ENCODE measurements at places on chromosomes 2 and 18.
A peak's percentile ranks its signal among the peaks of the same experiment; 100 is the strongest.

- DNase-seq = no peak
Measured at GRCh38 chr2:185526161-185526560, 212.4 kb upstream of the FSIP2 start.

DNA sequence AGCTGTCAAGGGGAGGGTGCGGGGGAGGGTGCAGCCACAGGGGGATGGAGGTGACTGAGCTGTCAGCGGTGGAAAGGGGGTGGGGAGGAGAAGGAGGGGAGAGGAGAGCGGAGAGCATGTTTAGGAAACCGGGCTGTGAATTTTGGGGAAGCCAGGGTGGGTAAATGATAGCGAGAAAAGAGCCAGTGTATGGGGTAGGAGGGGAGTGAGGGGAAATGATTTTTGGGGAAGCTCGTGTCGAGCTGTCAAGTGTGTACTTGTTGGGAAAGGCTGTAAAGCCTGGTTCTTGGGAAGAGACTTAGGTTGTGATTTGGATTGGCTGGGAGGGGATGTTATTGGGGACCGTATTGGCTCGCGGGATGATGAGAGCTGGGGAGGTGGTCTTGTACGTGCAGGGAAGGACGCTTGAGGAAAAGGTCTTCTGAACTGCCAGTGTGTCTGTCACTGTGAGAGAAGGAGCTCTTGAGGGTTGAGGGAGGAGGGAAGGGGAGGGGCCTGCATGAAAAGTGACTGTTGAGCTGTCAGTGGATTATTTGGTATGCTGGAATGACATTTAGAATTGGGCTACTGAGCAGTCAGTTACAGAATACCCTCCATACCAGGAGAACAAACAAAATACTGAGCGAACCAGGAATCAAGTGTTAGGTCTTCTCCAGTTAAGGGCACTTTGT, 1.0 kb downstream of the UBR3 start:
- peak; percentile 83 for DNase-seq

- DNase-seq = no peak
Measured at GRCh38 chr2:201881741-201882140, 75.4 kb downstream of the CDK15 start.

GRCh38 chr2:23330214-23330613, 54.8 kb upstream of the KLHL29 start:
- peak; percentile 20 for DNase-seq

DNA sequence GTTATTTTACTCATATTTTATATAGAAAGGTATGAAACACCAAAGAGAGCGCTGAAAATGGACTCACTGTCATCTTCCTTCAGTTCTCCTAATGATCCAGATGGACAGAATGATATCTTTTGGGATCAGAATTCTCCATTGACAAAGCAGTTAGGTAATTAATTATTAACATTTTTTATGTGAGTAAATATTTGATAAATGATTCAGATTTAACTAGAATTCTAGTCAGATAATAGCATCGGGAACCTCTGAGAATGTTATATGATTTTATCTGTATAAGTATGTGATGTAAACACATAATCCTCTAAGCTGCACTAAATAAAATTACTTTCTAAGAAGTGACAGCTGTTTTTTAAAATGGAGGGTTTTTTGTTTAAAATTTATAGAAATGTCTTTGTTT, 2.0 kb downstream of the ETAA1 start:
- no peak for DNase-seq

GRCh38 chr18:59743566-59743965, 46.3 kb upstream of the CCBE1 start:
- DNase-seq = no peak

DNA sequence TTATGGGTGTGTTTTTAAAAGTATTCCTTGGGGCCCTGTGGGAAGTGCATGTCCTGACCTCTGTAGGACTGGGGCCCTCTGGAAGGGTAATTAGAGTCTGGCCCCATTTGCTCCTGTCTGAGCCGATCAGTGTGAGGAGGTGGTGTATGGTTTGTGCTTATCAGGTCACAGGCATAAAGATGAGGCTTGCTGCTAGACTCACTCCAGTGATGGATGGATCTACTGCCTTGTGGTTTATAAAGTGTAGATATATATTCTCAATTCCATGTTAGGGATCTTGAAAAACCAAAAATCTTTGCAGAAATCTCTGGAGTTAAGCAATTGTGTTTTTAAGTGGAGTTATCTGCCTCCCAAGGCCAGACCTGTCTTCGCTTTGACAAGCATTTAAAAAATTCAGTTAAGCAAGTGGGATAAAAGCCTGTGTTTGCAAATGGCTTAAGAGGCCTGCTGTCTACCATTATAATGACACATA, 182.4 kb downstream of the PTPRM start:
- DNase-seq = no peak

DNA sequence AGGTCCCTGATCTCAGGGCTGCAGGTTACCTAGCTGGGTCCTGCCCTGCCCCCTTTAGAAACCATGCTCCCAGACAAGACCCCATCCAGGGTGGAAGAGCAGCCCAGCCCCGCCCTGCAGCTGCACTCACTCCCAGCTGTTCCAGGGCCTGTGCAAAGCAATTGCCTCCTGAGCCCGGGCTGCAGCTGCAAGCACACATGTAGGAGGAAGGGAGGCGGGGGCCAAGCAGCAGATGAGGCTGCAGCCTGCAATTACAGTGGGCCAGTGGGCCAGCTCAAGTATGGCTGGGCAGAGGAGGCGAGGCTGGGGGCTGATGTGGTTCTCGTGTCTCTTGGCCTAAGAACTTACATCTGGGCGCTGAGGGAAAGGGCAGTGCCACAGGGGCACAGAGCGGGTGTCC, 65.4 kb upstream of the TUBA3E start:
- no peak for DNase-seq

DNA sequence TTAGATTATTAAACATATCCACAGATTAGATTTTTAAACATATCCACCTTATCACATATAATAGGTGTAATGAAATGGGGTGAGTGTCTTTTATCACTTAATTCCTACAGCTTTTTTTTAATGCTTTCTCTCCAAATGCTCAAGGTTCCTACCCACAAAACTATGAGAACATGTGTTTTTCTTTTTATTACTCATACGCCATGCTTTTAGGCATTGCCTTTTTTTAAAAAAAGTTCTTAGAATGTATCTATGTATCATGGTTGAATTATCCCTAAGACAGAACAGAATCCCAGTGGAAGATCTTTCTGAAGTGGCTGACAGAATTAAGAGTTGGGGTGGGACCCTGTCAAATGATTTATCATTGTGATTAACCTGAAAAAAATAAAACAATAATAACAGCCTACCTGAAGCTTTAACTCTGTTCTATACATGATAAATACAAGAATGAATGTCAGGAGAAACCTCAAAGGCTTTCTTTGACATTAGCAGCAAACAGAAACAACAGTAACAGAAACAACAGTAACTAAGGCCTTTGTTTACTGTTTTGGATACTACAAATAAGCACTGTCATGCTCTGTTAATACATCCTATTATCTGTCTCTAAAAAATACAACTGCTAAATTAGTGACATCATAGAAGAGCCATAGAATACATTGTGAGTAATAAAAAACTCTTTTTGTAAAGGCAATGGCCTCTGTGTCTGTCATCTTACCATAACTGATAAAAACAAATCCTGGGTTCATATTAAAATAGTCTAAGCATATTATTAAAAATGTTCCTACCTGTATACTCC, 4.1 kb upstream of the ZNF397 start:
- peak; percentile 22 for DNase-seq

DNA sequence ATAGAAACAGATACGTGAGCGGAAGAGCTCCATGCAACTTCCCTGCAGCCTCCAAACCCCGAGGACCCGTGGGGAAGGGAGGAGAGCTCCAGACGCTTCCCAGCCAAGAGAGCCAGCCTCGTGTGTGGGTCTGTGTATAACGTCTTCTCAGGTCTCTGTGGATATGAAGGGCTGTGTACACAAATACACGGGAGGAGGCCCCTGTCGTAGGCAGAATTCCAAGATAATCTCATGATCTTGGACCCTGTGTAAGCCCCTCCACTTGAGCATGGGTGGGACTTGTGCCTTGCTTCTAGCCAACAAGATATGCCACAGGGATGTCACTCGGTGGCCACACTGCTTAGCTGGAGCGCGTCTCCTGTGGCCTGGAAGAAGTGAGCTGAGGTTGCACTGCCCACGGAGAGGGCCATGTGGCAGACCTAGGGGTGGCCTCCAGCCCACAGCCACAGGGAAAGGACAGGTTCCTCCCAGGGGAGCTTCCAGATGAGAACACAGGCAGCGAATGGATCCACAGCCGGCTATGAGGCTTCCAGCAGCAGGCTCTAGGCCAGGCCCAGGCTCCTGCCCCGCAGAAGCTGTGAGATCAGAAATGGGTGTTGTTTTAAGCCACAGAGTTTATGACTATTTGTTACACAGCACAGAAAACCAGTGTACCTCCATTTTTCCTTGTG, 15.6 kb upstream of the KLF11 start:
- no peak for DNase-seq

DNA sequence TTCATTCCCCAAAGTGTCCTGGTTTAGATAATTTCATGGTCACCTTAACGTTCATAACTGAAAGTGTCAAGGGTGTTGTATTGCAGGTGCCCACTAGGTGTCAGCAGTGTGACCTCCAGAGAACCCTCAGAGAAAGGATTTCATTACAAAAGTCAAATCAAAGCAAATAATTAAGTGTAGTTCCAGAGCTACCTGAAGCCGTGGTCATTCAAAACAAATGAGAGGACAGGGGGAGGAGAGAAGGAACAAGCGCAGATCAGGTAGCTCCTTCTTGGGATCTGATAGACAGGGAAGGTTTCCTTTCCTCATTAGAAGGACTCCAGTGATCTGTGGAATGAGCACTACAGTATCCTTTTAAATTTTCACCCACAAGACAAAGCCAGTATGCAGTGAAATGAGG, at the start of gene SLC9A4:
Gene SLC9A4, plus strand, starts transcription at position 207 of the 400 bp plus-strand sequence. CDS start 534 bp downstream, outside the sequence.
- peak; percentile 54 for DNase-seq

GRCh38 chr2:136444323-136444722, 321.0 kb upstream of the THSD7B start:
- no peak for DNase-seq

GRCh38 chr2:105490204-105490603, 91.4 kb upstream of the FHL2 start:
- DNase-seq = no peak

DNA sequence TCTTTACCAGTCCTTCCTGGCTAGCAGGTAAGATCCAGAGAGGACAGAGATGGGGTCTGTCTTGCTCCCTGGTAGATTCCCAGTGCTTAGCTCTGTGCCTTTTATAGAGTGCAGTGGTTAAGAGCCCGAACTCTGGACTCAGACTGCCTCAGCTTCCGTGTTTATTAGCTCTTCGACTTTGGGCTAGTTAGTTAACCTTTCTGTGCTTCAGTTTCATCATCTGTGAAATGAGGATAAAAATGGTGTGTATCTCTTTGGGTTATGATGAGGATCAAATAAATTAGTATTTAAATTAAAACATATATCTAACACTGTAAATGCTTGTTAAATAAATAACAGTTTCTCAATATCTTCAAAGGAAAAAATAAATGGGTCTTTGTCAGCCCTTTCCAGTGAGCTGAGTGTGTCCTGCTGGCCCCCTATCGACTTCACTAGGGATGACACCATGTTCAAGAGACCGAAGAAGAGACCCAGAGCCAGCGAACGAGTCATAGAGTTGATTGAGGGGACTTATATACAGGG, 38.2 kb downstream of the CERS6 start:
- peak; percentile 38 for DNase-seq

- peak; percentile 39 for DNase-seq
Measured at GRCh38 chr18:76528477-76529432, 33.7 kb upstream of the ZNF516 start.

DNA sequence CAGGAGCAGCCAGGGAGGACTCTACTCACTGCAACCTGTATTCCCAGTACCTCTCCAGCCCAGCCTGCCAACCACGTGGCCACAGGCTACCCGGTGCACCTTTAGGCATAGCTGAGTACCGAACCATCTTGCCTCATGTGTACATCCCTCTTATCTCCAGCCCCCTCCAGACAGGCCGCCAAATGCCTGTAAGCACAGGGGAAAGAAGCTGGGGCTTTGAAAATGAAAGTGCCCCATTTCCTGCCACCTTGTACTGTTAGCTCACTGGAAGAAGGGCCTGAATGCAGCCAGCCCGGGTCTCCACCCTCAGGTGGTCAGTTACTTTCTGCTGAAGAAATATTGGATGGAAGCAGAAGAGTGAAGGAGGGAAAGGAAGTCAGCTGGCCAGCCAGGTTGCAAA, 27.2 kb upstream of the RFX8 start:
- DNase-seq = no peak

- no peak for DNase-seq
Measured at GRCh38 chr2:96552315-96553175, 16.0 kb downstream of the ARID5A start.

DNA sequence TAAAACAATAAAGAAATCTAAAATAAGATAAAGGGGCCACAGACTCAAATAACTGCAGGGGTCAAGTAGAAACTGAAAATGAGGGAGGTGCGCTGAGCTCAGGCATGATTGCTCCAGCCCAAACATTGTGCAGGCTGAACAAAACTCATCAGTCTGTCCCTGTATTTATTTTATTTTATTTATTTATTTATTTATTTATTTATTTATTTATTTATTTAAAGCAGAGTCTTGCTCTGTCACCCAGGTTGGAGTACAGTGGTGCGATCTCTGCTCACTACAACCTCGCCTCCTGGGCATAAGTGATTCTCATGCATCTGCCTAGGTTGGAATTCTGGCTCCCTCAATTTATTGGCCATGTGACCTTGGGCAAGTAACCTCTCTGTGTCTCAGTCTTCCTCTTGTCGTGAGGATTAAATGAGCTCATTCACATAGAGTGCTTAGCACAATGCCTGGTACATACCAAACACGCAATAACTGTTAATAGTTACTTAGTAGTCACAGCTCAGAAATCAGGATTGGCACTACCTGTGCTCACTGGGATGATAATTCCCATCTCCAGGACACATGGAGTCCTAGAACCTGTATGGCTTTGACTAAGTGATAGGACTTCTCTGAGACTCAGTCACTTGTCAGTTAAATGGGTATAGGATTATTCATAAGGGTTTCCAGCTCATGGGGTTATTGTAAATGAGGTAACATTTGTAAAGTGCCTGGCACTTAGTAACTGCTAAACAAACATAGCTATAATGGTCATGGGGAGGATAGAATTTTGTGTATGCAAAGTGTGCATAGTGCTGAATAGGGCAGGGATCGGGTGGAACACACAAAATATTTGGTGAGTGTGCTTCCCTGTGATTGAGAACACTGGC, 6.0 kb downstream of the SPEG start:
- DNase-seq = no peak

GRCh38 chr2:181163139-181163538, 182.7 kb downstream of the UBE2E3 start:
- no peak for DNase-seq

GRCh38 chr2:239600001-239600593, 199.3 kb upstream of the HDAC4 start:
- no peak for DNase-seq

GRCh38 chr2:197498235-197498936, 1.3 kb downstream of the HSPD1 start:
- peak; percentile 64 for DNase-seq

- DNase-seq = no peak
Measured at GRCh38 chr2:150572961-150573395, 85.5 kb upstream of the RND3 start.

GRCh38 chr2:27703638-27704341, 40.1 kb downstream of the SLC4A1AP start:
- DNase-seq = peak; percentile 91

DNA sequence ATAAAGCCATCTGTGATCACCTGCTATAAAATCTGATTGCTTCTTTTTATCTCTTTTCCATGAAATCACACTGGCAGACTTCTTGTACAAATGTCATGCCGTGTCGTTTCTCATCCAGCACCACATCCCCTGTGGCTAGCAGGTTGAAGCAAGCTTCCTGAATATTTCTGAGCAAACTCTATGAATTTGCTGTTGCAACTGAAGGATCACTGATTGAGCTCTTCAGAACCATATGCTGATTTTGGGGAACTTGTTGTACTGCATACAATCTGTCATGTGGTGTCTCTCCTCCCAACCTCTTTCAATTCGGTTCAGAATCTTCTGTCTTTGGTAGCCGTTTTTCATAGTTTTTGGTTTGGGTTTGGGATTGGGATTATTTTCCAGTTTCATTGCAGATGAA, 57.7 kb upstream of the RBMS1 start:
- DNase-seq = no peak
